ENCODE measurements at places on chromosomes 1 and 21. TPM values are rescaled to one million over a fixed set of nuclear protein-coding genes. Genes with fewer than 3 reads are reported as not detected.

The HOOK1 gene
- 0.17 TPM for total RNA-seq

The WNT9A gene
- 8.2 TPM for total RNA-seq

The RGSL1 gene
- total RNA-seq = not detected

The TXNDC12 gene
- total RNA-seq = 40.8 TPM

The S100A8 gene
- not detected for total RNA-seq

The FCRL1 gene
- not detected for total RNA-seq

The FAM151A gene
- total RNA-seq = not detected

The EPS8L3 gene
- total RNA-seq = 1.9 TPM

The CYP4A11 gene
- not detected for total RNA-seq

The TFB2M gene
- 38.6 TPM for total RNA-seq

The TRIM45 gene
- total RNA-seq = 1.7 TPM

The NCF2 gene
- total RNA-seq = 2.9 TPM

The OR2M3 gene
- total RNA-seq = not detected

The FMO5 gene
- 0.18 TPM for total RNA-seq

The CLEC20A gene
- not detected for total RNA-seq

The TEKT2 gene
- not detected for total RNA-seq

The ABCD3 gene
- 24.2 TPM for total RNA-seq

The NRAS gene
- 36.0 TPM for total RNA-seq

The TMEM200B gene
- total RNA-seq = 0.07 TPM

The CYP4A22 gene
- total RNA-seq = not detected

The KRTAP7-1 gene
- not detected for total RNA-seq

The HCRTR1 gene
- total RNA-seq = not detected

The PODN gene
- not detected for total RNA-seq

The PPM1J gene
- total RNA-seq = 1.4 TPM

The NECAP2 gene
- 42.1 TPM for total RNA-seq

The PLA2G5 gene
- total RNA-seq = not detected

The IL22RA1 gene
- total RNA-seq = 5.0 TPM
